H1 (cell line): ENCODE measurements at places on chromosomes 11 and 22. TPM values are rescaled to one million over a fixed set of nuclear protein-coding genes. Genes with fewer than 3 reads are reported as not detected.

Gene OR2AT4
- not detected in 2 replicates for total RNA-seq

Gene CARD18
- not detected in 2 replicates for total RNA-seq

Gene LMO2
- 2.0 and 2.7 TPM in 2 replicates for total RNA-seq

DNA sequence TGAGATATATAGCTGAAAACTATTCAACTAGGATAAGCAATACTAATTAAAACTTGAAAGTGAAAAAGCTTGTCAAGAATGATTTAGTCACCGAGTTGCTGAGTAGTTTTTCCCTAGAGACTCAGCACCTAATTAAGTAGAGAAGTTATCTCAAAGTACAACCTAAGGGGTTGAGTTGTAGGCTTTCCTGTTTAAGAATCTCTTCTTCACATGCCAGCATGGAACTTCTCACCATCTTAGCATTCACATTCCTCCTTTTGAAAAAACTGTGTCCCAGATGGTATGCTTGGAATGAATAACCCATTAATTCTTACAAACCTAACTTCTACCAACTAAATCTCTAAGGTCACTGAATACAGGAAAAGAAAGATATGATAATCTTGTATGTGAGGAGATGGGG lies 303.3 kb upstream of the ZC3H12C start:
- DNase-seq: no peak

GRCh38 chr22:20422271-20423007 lies 15.2 kb downstream of the SCARF2 start:
- DNase-seq: no peak

DNA sequence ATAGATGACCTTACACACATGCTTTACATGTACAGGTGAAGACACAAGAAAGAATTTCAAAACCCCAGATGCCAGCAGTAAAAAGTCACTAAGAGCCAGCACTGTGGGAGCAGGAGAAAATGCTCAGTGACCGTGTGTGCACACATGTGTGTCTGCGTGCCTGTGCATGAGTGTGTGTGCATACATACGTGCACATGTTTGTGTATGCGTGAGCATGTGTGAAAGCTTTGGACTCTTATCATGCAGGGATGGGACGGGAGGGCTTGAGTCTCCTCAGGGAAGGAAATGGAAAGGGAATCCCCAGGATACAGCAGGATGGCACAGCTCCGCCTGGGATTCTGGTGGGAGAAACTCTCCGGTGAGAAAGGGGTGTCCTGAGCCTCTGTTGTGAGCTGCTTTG lies 121.5 kb upstream of the B3GAT1 start:
- no peak for DNase-seq

Gene CDC42EP2
- total RNA-seq: 11.7 and 11.8 TPM in 2 replicates

Gene PHETA2
- 7.4 and 8.0 TPM in 2 replicates for total RNA-seq

DNA sequence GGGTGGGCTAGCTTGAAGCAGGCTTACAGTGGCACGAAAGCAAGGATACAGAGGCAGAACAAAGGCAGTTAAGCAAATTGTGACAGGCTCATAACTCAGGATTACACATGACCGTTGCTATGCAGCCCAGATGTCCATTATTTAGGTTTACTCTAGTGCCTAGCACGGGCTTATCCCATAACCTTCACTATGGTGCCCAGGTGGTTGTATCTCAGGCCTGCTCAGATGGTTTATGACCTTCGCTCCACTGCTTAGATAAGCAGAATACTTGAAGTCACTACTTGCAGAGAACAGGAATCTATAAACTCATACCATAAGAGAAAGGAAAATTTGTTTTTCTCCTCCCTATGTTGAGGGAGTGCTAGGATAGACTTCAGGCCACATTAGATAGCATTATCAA lies 9.0 kb downstream of the OR6M1 start:
- no peak for DNase-seq

DNA sequence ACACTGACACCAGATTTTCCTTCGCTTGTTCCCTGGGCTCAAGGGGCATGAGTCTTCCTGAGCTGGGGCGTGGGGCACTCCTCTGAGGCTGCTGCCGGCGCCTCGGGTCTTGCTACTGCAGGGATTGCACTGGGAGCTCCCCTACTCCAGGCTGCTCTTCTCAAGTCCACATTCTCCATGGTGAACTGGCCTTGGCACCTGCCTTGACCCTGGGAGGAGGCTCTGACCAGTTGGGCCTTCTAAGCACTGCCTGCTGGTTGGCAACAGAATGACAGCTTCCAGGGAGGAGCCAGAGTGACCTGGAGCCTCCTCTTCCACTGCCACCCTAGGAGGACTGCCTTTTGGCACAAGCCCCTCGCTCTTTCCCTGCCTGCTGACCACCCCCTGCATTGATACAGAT lies 9.5 kb downstream of the FREY1 start:
- no peak for DNase-seq

Gene LMO1
- not detected in 2 replicates for total RNA-seq

Gene OR8D1
- not detected in 2 replicates for total RNA-seq

GRCh38 chr11:1675536-1676228 lies 21.3 kb upstream of the KRTAP5-6 start:
- no peak for DNase-seq

Gene SCGB1A1
- total RNA-seq: not detected in 2 replicates

Gene PRR33
- not detected in 2 replicates for total RNA-seq

Gene EPS8L2
- 38.5 and 44.3 TPM in 2 replicates for total RNA-seq

DNA sequence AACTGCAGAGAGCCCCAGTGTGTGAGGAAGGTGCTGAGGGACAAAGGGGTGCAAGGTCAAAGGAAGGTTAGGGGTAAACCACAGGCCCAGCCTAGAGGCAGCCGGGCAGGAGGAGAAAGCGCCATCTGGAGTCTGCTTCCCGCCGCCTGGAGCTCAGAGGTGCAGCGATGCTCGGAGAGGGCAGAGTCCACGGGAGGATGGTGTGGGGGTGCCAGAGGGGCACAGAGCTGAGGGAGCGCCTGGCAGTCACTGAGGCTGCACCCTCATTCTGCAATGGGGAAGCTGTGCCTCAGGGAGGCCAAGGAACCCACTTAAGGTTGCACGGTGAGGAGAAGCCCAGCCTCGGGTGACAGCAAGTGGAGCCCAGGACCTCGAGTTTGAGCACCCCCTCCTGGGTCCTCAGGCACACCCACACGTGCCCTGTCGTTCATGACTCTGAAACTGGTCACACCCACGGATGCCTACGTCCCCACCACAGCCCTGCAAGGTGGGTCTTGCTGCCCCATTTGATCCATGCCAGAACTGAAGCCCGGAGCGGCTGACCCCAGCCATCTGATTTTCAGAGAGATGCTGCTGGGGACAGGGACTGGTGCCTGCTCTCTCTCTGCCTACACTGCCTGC lies 1.6 kb downstream of the IL2RB start:
- DNase-seq: no peak

DNA sequence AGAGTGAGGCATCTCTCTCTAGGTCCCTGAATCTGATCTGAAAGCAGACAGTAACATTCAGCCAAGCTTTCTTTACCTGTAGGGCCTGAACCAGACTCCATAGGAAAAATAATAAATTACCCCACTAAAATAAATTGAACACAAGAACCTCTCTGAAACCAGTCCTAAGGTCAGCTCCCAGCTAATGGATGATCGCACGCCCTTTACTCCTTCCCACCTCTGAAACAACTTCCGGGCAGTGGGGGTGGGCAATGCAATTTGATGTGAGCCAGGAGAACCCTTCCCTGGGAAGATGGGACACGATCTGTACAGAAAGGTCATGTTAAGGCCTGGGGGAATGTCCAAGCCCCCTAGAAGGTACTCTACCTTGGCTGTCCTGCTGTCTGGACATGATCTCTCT lies 71.2 kb downstream of the MICAL3 start:
- no peak for DNase-seq

- DNase-seq: peak; percentile 49
These were observed 37.6 kb upstream of the RIC3 start for GRCh38 chr11:8206251-8207079.

Gene JHY
- 0.46 and 0.91 TPM in 2 replicates for total RNA-seq

Gene MSANTD4
- total RNA-seq: 21.9 and 23.0 TPM in 2 replicates

- DNase-seq: no peak
These were observed 610.3 kb downstream of the TBC1D22A start for GRCh38 chr22:47372596-47373385.

DNA sequence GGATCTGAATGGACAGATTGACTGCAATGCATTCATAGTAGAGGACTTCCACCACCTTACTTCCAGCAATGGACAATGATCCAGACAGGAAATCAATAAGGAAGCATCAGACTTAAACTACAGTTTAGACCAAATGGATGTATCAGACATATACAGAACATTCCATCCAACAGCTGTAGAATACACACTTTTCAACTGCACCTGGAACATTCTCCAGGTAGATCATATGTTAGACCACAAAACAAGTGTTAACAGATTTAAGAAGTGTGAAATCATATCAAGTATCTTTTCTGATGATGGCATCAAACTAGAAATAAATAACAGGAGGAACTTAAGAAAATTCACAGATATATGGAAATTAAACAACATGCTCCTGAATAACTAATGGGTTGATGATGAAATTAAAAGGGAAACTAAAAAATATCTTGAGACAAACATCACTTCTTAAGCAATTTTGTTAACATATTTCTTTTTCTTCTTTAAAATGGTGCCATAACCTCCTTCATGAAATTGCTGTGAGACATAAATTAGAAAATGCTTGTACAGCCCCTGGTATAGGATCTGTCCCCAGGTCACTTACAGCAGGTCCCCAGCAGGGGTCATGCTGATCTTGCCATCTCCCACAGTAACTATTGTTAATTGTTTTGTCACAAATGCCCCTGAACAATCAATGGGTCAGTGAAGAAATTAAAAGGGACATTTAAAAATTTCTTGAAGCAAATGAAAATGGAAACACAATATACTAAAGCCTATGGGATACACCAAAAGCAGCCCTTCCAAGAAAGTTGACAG lies 100.0 kb upstream of the OR4B1 start:
- no peak for DNase-seq

- no peak for DNase-seq
These were observed 75.2 kb upstream of the CRTAM start for GRCh38 chr11:122763108-122763507.

DNA sequence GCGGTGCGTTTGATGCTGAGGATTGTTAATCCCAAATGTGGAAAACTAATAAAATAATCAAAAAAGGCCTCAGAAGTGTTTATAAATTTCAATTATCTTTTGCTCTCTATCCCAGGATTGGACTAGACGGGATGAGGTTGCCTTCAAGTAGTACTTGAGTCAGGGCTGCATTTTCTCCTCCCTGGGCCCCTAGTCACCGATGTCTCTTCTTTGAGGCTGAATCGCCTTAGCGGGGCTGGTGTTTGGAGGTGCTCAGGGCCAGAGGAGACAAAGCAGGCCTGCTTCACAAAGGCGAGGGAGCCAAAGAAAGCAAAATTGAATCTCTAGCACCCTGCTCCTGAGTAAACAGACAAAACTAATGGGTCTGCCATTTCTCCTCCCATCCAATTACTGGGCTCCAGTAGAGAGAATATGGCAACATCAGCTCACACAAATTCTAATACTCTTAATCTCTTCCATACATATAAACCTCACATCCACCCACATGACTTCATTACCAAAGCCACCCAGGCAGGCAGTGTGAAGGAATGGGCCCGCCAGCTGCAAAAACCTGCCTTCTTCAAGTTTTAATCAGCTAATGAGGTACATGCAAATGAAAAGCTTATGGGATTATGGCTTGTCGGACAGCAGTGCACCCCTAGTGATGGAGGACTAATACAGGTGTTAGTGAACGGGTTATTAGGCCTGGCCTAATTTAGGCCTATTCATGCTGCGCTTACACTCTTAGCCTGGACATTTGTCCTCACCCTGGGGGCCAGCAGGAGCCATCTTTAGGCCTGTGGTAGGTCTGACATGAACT lies 52.7 kb upstream of the HTATIP2 start:
- no peak for DNase-seq

GRCh38 chr22:42376711-42377554 lies 55.3 kb downstream of the NFAM1 start:
- DNase-seq: no peak

DNA sequence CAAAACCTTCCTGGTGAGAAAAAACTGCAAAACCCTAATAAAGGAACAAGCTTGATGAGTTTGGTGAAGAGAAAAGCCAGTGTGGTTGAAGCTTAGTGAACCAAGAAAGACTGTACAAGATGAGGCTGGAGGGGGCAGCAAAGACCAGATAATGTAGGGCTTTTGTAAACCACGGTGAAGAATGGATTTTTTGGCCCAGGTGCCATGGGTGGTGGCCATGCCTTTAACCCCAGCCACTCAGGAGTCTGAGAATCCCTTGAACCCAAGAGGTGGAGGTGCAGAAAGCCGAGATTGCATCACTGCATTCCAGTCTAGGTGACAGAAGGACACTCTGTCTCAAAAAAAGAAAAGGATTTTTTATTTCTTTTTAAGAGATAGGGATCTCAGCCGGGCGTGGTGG lies 5.0 kb upstream of the ZDHHC5 start:
- DNase-seq: no peak

DNA sequence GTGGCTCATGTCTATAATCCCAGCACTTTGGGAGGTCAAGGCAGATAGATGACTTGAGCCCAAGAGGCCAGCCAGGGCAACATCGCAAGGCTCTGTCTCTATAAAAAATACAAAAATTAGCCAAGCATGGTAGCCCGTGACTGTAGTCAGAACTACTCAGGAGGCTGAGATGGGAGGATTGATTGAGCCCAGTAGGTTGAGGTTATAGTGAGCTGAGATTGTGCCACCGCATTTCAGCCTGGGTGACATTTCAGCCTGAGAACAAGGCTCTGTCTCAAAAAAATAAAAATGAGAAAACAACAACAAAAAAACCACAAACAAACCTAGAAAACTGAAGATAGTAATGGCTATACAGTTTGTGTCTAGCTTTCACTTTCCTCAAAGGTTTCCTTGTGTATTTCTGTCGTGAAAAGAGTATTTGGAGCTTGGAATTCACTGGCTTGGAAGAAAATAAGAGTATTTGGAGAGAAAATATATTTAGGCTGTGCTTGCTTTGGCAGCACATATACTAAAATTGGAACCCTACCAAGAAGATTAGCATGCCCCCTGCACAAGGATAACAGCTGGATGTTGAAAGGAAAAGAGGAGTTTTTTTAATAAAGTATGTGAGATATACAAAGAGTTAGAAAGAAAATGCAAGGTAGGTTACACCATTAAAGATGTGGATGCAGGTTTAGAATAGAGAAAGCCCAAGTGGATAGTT lies 3.9 kb upstream of the BIRC3 start:
- DNase-seq: no peak

DNA sequence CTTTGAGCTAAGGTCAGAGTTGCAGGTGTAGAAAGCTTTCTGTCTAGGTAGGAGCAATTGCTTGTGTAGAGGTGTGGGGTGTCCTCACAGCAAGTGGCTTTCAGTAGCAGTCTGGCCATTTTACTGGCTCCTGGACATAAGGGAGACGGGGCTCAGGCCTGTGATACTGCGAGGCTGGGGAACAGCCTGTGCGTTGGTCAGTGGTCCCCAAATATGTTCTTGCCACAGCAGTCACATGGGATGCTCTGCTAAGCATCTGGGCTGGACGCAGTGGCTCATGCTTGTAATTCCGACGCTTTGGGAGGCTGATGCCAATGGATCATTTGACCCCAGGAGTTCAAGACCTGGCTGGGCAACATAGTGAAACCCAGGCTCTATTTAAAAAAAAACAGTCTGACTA lies 1.9 kb downstream of the MCM5 start:
- no peak for DNase-seq

Gene VSIG2
- total RNA-seq: not detected in 2 replicates

Gene MS4A4A
- not detected in 2 replicates for total RNA-seq

Gene UPK3A
- total RNA-seq: 0.35 TPM in 1 of 2 replicates, not detected in the other

Gene FAM180B
- total RNA-seq: not detected in 2 replicates

GRCh38 chr22:23649071-23649501 lies 17.0 kb upstream of the DRICH1 start:
- no peak for DNase-seq

- DNase-seq: no peak
These were observed 36.9 kb upstream of the POLA2 start for GRCh38 chr11:65224930-65225278.
